ENCODE measurements at places on chromosomes 4 and X.

DNA sequence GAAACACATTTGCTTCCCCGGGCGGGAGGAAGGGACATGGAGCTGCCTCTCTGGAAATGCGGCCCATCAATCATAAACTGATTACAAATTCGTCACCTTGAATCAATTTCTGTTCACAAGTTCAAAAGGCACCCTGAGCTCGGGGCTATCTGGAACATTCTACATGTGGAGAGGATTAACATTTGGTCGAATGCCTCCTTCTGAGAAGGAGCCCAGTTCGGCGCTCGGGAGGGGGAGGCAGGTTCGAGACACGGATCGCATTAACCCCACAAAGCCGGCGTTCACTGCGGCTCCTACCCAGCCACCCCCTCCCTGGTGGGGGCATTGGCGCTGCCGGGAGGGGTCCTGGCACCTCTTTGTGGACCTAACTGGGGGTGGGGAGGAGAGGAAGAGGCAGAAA is 108.0 kb downstream of the CPZ start:
- DNase-seq = no peak

DNA sequence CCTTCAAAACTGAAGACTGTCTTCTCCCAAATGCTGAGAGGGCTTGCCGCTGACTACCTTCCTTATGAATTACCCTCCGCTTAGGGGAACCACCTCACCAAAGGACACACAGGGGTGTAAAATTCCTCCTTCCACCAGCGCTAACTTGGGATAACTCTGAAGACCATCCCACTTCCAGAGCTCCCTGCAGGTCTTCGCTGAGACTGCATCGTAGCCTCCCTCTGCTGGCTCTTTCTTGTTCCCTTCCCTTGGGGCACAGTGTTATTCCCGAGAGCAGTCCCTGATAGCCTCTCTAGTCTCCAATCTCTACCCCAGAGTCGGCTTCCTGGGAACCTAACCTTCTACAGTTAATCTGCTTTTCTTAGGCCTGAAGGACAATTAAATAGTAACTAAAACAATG is 725.5 kb upstream of the ATOH1 start:
- DNase-seq = no peak

GRCh38 chrX:27890611-27891010 is 82.8 kb downstream of the MAGEB10 start:
- no peak for DNase-seq

DNA sequence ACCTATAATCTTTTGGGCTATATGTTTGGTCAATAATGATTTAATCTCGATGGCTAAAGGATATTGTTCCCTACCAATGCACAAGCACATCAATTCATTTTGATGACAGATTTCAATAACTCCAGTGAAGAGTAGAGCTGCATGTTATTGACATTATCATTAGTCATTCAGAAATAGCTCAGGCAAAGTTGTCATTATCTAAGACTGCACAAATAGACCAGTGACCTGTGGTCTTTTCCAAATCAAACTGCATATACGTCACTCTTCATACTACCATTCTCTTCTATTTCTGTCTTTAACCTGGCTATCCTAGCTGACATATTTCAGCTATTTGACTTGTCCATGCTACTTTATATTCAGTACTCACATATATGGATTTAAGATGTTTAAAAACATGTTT is 1050.8 kb downstream of the C4orf33 start:
- DNase-seq = no peak

DNA sequence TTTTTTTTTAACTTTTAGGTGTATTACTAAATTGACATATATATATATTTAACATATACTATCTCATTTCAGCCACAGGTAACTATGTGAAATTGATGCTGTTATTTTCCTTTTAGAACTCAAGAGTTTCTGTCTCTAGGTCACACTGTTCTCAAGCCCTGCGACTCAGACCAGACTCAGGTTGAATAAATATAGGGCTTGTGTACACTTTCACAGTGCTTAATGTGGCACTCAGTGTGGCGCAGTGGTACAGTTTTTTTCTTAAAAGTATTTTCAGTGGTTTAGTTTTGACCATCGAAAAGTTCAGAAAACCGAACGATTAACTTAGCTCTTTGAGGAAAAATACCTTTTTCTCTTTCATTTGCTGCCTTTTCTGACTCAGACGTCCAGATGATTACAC is 24.7 kb downstream of the PACRGL start:
- no peak for DNase-seq

DNA sequence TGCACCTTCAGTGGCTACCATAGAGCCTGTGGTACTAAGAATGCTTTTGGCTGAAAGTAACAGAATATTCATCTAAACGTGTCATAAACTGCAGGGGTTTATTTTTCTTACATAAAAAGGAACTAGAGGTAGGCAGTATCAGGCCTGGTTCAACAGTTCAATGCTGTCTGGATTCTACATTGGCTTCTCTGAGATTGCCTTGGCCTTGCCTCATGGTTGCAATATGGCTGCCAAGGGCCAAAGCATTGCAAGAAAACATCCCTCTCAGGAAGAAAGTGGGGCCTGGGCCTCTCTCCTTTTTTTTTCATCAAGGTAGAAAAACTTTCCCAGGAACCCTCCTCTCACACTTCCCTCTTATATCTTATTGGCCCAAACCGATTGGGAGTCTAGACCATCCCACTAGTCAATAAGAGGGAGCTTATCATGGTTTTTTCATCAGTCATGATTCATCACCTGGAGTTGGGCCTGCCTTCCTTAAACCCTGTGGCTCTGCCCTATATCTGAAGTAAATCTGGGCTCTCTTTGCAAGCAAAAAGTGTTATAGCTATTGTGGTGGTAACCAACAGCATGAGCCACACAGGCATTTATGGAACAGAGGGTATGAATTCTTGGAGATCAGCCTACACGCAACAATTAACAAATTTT is 1.8 kb upstream of the DOCK11 start:
- DNase-seq = no peak

- no peak for DNase-seq
Measured at GRCh38 chrX:102765809-102766208, 45.3 kb downstream of the GPRASP3 start.

- no peak for DNase-seq
Measured at GRCh38 chrX:154596290-154596929, 11.5 kb downstream of the CTAG1A start.

GRCh38 chr4:40622913-40623312 is 6.8 kb downstream of the RBM47 start:
- no peak for DNase-seq

- no peak for DNase-seq
Measured at GRCh38 chr4:164606478-164606877, 147.5 kb upstream of the SMIM31 start.

DNA sequence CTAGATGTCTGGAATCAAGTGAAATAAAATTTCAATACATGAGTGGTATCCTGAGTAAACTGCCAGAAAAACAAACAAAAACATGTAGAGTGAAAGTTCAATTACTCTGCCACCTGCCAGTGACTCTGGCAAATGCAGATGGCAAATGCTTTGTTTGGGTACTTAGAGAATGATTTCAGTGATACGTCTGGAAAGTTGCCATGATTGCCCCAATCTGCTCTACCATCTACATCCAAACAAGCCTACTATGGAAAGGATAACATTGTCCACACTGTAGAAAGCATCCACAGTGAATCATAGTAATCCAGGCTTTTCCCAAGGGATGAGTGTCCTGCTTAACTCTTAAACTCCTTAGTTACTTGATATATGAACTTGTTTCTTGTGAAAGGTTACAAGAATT is 3.4 kb downstream of the SPATA4 start:
- no peak for DNase-seq

Data from stimulated activated CD8-positive, alpha-beta memory T cell treated with anti-CD3 and anti-CD28 coated beads, Interleukin-7, amount 100 ng/mL, for 24 hours (primary cell).